ENCODE measurements at places on chromosomes 4 and X.

GRCh38 chr4:73822389-73822788 lies 14.1 kb upstream of the CXCL6 start:
- no peak for DNase-seq

DNA sequence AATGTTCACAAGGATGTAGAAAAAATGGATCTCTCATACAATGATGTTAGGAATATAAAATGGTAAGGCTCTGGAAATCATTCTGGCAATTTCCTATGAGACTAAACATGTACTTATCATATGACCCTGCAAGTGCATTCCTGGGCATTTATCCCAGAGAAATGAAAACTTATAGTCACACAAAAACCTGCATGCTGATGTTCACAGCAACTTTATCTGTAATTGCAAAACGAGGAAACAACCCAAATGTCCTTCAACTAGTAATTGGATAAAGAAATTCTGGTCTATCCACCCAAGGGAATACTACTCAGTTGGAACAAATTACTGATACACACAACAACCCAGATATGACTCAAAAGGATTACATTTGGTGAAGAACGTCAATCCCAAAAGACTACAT lies 14.5 kb downstream of the ZCCHC18 start:
- DNase-seq: no peak

DNA sequence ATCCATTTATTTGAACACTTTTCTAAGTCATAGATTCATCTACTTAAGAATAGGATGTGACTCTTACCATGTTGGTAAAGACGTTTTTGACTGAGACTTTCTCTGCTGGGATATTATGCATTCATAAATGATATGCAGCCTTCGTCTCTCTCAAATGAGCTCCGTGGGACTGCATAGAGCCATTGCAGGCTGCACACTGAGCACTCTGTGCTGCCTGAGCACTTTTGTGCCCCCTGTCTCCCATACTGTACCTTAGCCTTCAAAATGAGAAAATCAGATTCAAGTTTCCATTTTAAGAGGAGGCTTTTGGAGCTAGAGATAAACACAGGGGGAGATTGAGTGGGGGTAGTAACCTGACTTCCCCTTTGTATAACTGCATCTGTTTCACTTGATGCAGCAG lies 433.6 kb downstream of the ZIC3 start:
- DNase-seq: no peak

DNA sequence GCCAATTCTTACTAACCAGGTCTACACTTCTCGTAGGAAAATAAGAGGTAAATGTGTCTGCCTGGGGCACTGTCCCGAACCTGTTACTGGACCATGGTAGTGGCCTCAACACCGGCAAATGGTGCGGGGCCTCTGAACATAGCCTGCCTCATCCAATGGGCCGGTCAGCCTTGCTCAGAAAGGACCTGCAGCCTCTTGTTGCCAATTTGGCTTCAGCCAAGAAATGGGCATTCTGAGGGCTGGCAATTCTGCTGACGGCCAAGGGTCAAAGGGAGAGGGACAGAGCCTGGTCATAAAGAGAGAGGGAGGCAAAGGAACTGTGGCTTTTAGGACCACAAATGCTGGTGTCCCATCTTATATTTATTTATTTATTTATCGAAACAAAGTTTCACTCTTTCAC lies 69.5 kb upstream of the ATP6AP2 start:
- no peak for DNase-seq

- DNase-seq: no peak
Measured at GRCh38 chr4:145956288-145956890, 17.8 kb upstream of the ZNF827 start.

GRCh38 chr4:183876268-183876934 lies 28.7 kb upstream of the STOX2 start:
- DNase-seq: peak; percentile 75

DNA sequence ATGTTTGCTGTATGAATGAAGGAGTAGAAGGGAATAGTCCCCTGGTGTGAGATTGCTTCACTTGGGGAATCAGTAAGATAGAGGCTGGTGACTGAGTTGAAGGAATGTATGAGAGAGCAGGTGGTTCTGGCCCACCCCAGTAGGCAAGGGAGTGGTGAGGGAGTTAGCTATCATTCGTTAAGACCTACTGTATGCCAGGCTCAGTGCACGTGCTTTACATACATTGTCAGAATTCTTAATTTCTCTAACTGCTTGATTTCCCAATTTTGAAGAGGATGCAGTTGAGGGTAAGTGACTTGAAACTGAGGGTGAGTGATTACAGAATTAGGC lies 700 bp downstream of the VMA21 start:
- no peak for DNase-seq

- no peak for DNase-seq
Measured at GRCh38 chrX:110216027-110216426, 101.9 kb downstream of the AMMECR1 start.

DNA sequence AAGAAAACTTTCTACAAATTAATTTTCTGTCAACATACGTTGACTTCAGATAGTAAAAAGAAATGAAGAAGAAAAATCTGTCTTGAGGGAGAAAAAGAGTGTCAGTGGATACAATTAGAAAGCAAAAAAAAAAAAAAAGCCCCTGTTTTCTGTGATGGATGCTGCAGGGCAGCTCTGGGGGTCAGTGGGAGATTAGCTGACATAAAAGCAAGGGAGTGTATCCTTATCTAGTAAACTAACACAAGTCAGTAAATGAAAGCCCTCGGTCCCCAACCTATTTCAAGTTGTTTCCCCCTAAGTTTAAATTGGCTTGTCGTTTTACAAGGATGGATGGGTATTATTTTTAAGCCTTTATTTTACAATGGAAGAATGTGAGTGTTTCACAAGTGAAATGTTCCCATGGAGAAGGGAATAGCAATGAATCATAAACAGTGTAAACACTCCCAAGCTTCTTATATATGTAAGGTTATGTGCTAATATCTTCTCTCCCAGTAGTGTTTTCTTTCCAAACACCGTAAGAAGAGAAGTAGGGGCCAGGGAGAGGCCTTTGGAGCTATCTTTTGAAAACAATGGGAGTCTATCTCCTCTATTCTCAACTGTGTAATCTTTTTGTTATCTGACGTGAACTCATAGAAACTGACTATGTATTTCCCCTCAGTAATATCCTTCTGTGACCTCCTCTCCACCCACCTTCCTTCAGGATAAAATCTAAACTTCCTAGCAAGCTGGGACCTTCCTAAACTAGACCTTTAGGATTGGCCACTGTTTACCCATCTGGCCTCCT lies 347.7 kb downstream of the FBXO8 start:
- no peak for DNase-seq

GRCh38 chr4:1842993-1843448 lies 12.9 kb downstream of the LETM1 start:
- peak; percentile 66 for DNase-seq

GRCh38 chr4:115357776-115358175 lies 244.4 kb upstream of the NDST4 start:
- DNase-seq: no peak

DNA sequence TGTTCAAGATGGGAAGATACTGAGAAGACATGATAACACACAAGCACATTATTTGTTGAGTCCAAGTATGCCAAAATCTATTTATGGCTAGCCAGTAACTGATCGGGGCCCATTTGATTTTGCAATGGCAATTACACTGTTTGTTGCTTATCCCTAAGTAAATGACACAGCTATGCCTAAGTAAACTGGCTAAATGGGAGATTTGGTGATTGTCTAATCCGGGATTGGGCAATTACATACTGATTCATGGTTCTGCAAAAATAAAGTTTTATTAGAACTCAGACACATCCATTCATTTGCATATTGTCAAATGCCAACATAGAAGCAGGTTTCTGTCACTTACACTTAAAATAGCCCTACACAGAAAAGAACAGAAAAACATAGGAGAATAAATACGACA lies 140.2 kb upstream of the TBL1X start:
- no peak for DNase-seq

- DNase-seq: no peak
Measured at GRCh38 chrX:154025230-154025629, 5.5 kb upstream of the IRAK1 start.

DNA sequence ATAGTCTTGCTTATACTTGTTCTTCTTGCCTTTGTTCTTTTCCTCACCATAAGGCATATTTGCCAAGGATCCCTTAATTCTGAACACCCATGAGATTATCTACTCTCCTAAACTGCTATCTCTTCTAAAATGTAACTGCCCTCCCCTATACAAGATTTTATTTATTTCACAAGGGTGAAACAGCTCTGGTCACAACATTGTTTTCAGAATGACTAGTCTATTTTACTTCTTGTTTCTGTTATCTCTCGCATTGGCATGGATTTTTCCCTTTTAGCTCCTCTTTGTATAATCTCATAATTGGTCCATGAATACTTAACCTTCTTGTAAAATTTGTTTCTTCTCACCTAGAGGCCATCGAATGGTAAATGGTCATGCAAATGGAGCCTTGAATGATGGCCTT lies 17.2 kb upstream of the COL25A1 start:
- no peak for DNase-seq

DNA sequence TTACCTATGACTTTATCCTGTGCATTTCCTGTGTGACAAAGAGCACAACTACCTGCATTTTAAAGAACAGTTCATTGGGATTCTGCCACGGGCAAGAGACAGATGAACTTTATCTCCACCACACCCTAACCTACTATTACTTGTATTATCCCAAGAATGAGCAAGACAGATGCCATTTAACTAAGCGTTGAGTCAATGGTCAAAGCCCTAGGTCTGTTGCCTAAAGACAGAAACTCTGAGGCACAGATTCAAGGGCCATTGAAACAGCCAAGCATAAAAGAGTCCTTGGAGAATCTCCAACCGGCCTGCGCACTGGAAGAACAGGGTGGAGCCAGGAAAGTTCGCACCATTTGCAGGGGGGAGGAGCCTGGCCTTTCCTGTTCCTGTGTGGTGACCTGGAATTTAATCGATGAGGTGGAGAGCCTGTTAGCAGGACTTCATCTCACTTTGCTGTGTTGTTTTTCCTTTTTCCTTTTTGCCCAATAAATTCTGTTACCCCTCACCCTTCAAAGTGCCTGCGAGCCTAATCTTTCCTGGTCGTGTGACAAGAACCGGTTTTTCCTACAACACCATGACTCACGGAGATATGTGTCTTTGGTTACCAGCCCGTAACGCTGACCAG lies 146.4 kb upstream of the DIAPH2 start:
- no peak for DNase-seq

DNA sequence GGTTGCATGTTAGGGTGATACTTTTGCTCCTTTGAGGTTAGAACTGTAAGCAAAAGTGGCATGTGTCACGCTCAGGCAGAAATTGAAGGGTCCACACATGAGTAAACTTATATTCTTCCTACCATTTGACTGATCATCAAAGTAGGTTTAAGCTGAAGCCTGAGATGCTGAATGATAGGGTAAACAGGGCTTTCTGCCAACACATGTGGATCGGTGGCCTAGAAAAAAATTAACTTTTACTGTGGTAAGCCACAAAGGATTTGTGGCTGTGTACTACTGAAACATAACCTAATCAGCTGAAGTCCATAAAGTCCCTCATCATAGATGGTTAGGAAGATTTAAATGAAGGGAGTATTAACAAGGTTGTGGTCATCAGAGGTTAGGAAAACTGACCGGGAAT lies 1070.1 kb downstream of the STPG2 start:
- no peak for DNase-seq

GRCh38 chr4:38185406-38186144 lies 225.4 kb downstream of the PTTG2 start:
- no peak for DNase-seq

DNA sequence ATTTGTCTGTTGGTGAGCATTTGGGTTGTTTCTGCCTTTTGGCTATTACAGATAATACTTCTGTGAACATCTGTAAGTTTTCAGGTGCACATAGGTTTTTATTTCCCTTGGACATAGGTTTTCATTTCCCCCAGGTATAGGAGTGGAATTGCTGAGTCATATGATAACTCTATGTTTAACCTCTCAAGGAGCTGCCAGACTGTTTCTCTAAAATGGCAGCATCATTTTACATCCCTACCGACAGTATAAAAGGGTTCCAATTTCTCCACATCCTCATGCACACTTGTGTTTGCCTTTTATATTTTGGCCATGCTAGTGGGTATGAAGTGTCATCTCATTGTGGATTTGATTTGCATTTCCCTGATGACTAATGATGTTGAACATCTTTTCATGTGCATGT lies 53.5 kb downstream of the TMEM164 start:
- DNase-seq: no peak

DNA sequence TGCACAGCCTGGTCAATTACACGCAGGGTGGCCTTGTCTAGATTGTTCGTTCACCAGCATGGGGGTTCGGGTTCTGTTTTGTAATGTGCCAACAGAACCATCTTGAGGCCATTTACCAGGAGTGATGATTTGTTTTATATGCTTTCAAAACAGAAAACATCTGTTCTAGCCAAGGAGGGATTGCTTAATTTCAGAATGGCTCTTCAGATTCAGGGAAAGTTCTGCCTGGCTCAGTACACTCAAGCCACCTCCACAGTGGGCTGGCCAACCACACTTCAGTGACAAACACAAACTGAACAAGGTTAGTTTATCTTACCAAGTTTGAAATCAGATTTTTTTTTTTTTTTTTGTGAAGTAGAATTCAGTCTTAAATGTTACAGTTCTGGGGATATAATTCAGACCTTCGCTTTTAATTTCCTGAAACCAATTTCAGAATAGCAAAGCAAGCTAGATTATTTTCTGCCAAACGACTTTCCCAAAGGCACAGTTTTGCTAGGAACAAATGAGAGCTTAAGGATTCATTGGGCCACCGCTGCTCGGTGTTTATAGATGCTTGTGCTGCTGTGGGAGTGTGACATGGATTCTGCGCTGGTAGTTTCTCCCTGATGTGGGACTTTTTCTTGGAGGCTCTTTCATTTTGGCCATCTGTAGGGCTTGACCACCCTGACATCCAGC lies 23.4 kb downstream of the SMS start:
- no peak for DNase-seq

DNA sequence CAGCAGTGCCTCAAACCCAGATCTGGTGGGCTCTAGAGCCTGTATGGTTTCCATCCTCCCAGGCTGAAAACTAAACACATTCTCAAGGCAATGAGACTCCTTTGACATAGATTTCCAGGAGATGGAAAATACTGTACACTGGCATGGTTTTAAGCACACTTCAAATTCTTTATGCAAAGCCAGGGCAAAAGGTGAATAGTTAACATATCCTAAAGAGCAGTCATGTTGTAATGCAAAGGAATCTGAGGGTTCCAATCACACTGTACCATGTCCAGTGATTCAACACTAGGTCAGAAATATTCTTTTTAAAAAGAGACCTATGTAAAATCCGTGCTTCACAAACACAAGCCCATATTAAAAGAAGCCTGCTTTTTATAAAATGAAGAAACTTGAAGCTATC lies 195.3 kb downstream of the QDPR start:
- DNase-seq: no peak

- DNase-seq: no peak
Measured at GRCh38 chrX:9765072-9765736, 443 bp downstream of the GPR143 start.

DNA sequence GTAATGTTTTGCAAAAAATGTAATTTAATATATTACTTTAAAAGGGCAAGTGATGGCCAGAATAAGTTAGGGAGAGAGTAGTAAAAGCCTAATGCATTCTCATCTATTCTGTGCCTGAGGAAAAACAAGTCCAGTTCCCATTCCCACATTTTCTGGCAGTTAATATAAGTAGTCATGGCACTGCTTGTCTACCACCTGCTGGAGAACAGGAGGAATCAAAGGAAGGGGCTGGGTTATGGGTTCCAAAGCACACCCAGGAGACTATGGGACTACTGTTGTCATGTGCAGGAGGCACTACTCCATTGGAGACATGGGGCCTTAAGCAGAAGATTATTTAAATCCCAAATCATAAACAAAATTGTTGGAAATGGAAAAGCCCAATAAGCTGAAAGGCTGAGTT lies 2618.6 kb downstream of the ARAP2 start:
- DNase-seq: no peak

All from T1000 (cell line).